ENCODE measurements at places on chromosomes 2 and 18. TPM values are rescaled to one million over a fixed set of nuclear protein-coding genes. Genes with fewer than 3 reads are reported as not detected.

The ERMN gene
- not detected for total RNA-seq

The MAB21L4 gene
- not detected for total RNA-seq

The CNTNAP5 gene
- total RNA-seq = under 0.01 TPM

The B3GNT7 gene
- total RNA-seq = under 0.01 TPM

All from bladder microvascular endothelial cell (primary cell).